Myocyte (in vitro differentiated cells): ENCODE measurements at places on chromosomes 4 and X. TPM values are rescaled to one million over a fixed set of nuclear protein-coding genes. Genes with fewer than 3 reads are reported as not detected.

DNA sequence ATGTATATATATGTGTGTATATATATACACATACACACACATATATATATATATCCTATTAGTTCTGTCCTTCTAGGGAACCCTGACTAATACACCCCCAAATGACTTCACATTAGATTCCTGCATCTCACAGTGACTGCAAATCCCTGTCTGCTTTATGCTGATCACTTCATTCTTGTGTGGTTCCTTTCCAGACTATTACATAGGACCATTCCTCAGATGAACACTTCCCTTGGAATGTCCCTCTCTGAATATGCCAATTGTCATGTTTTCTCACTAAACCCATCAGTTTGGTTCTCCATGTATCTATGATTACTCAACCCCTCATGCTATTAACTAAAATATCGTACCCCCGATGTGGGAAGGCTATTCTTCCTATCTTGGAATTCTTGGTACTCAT lies 605.2 kb upstream of the NR3C2 start:
- DNase-seq = no peak

DNA sequence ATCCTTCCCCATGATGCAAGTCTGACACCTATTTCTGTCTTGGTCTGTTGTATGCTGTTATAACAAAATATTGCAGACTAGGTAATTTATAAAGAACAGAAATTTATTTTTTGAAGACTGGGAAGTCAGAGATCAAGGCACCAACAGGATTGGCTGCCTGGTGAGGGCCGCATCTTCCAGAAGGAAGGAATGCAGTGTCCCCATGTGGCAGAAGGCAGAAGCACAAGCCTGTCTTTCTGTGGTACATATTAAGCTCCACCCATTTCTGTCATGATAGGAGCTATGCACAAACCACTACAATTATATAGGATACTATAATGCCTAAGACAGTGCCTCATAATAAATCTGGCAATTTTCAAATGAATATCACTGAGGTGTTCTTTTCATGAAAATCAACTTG lies 502.3 kb upstream of the DIAPH2 start:
- peak; percentile 0 for DNase-seq

DNA sequence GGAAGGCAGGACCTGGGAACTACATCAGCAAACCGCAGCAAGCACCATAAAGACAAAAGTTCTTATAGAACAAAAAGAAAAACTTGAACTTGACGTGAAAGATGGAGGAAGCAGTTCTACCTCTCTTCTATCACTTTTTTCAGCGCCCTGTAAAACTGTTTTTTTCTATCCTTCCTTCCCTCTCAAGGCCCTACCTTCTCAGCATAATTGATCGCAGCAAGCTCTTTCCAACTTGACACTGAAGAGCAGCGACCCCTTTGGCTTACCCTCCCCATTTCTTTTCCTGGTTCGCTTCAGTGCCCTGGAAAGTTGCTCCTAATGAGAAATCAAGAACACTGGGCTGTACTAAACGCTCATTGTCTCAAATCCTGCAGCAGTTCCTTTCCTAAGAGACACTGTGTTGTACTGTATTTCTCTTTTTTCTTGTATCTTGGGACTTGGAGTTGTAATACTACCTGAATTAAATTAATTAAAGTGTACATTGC lies 150.6 kb upstream of the SLC4A4 start:
- DNase-seq = no peak

The COX7B2 gene
- not detected in 2 replicates for total RNA-seq

- DNase-seq = peak; percentile 88
Measured at GRCh38 chrX:39859991-39860861, 237.5 kb downstream of the BCOR start.

GRCh38 chr4:7377223-7377865 lies 57.4 kb downstream of the PSAPL1 start:
- DNase-seq = no peak

- peak; percentile 29 for DNase-seq
Measured at GRCh38 chr4:91058345-91058744, 931.2 kb downstream of the CCSER1 start.

GRCh38 chr4:57081651-57082621 lies 28.2 kb downstream of the IGFBP7 start:
- DNase-seq = no peak

GRCh38 chr4:164803702-164804101 lies 49.8 kb downstream of the SMIM31 start:
- DNase-seq = peak; percentile 9

The PALLD gene
- total RNA-seq = 250 and 310 TPM in 2 replicates

DNA sequence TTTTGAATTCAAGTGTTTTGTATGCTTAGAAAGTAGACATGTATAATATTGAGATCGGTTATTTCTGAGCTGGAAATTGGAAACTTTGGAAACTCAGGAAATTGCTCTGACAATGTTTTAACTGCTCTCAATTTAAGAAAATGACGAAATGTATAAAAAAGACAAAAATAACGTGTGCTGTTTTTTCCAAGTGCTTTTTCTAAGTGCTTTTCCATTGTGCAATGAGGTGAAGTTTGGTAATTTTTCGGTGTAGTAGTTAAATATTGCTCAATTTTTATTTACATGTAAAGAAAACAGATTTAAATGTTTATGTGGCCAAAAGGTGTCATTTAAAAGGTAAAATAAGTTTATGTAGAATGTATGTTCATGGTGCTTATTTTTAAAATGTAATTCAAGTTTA lies 39.4 kb upstream of the RHOH start:
- DNase-seq = no peak

- no peak for DNase-seq
Measured at GRCh38 chr4:17310269-17310652, 201.6 kb downstream of the QDPR start.

The SLC10A6 gene
- not detected in 2 replicates for total RNA-seq

GRCh38 chrX:140292961-140293360 lies 211.9 kb downstream of the SOX3 start:
- no peak for DNase-seq
